ENCODE measurements at places on chromosomes 11 and 22. TPM values are rescaled to one million over a fixed set of nuclear protein-coding genes. Genes with fewer than 3 reads are reported as not detected.

OR10A2 gene
- not detected for total RNA-seq

OR51B5 gene
- total RNA-seq: not detected

KCNJ11 gene
- not detected for total RNA-seq

RFPL1 gene
- total RNA-seq: not detected

DNA sequence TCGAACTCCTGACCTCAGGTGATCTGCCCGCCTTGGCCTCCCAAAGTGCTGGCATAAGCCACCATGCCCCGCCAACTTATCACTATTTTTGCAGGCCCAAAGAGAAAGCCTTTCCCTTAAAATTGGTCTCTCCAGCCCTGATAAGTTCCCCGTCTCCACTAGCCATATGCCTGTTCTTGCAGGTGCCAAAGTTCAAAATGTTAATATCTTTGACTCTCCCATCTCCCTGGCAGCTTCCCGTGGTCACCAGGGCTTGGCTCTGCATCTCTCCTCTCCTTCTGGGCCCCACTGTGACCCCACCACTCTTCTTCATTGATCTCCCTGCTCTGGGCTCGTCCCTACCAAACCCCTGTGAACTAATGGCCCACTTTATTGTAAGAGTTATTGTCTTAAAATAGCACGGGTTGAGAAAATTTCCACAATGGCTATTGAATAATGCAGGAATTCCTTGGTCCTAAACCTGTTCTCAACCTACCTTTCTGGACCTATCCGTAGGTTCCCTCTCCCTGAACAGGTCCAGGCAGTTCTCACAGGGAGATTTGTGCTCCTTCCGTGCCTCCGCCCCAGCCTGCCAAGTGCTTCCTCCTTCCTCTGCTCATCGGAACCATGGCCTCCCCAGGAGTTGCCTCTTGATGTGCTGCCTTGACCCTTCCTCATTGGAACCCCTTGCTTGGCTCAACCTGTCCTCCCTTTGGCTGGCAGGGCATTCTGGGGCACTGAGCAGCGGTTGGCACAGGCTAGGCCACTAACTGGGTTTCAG, 147.5 kb downstream of the DSCAML1 start:
- no peak for DNase-seq

GRCh38 chr22:45290410-45290936, 5.7 kb downstream of the UPK3A start:
- DNase-seq: no peak

GRCh38 chr22:20624161-20624616, 116.8 kb downstream of the MED15 start:
- DNase-seq: no peak

- DNase-seq: no peak
These were observed 130.6 kb downstream of the ST3GAL4 start for GRCh38 chr11:126485986-126486635.

GRCh38 chr11:22416462-22416861, 78.3 kb downstream of the SLC17A6 start:
- no peak for DNase-seq

- peak; percentile 98 for DNase-seq
These were observed 344.7 kb downstream of the MN1 start for GRCh38 chr22:27456696-27457503.

DNA sequence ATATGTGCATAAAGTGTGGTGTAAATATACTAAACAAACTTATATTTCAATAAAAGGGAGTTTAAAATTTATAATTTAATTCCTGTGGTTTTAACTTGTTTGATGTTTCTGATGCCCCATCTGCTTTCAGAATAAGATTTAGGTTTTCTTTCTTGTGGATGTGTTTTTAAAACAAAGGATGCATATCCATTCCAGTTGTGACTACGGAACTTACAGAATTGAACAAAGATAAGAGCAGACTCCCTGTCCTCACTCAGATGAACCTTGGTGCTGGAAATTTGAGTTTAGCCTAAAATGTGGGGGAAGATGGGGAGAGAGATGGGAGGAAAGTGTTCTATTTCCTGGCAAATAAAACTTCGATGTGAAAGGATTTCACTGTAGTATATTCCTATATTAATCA, 2.5 kb downstream of the FJX1 start:
- DNase-seq: no peak

- DNase-seq: no peak
These were observed 252.4 kb downstream of the GRM5 start for GRCh38 chr11:88813233-88813915.

DNA sequence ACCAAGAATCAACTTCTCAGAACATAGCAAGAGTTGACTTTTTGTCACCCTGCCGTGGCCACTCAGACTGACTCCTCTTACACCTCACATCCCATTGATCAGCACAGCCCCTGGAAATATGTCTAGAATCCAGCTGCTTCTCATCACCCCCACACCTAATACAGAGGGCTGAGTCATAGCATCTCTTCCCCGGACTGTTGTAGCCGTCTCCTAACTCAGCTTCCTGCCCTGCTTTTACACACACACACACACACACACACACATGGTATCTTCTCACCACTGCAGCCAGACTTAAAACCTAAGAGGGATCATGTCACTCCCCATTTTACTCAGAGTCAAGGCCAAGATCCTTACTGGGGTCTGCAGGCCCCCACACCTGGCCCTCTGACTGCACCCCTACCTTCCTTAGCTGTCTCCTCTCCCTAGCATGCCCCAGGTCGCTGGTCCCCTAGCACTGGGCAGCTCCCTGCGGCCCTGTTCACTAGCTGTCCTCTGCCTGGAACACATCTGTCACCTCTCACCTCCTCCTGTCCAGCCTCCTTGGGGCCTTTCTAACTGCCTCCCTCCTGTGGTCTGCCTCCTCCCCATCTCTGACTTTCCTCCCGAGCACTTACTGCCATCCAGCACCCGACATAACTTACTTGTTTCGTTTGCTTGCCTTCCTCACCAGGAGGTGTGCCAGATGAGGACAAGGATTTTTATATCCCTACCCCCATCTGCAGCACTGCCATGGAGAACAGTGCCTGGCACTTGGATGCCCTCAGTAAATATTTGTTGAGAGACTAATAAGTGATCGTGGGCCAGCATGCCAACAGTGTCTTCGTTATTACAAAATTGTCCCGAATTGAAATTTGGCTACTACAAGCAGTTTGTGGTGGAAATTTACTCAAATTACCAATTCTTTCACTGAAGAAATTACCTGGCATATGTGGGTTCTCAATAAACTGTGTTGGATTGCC, 61.9 kb downstream of the BMAL1 start:
- peak; percentile 72 for DNase-seq

DNA sequence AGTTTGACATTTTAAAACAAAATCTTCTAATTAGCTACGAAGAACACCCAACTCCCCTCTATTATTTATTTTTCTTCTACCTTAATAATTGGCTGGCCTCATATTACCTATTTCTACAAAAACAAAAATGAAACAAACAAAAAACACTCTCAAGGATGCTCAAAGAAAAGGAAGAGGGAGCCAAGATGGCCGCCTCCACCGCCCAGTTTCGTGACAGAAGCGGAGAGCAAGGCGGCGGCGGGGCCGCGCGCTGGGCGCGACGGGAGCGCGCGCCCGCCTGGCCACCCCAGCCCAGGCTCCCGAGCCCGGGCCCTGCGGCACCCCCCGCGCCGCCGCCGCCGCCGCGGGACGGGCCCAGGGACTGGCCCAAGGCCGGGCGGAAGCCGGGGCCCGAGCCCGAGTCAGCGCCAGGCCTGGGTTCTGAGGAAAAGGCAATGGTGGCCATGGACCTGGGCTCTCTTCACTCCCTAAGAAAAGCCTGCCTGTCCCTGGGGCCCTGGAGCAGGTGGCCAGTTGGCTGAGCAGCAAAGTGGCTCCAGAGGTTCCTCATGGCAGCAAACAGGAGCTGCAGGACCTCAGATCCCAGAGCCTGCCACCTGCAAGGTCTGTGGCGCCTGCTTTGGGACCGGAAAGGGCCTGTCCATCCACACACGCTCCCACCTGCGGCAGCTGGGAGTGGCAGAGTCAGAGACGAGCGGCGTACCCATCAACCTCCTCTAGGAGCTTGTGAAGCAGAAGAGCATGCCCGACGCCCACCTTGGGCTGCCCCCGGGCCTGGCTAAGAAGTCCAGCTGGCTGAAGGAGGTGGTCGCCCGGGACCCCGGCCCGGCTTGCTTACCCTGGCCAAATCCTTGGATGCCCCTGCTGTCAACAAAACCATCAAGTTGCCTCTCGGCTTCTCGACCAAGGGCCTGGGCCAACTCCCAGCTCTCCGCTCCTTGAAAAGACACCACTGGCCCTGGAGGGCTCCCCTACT, 543.2 kb upstream of the CCDC179 start:
- DNase-seq: no peak

All from foreskin keratinocyte (primary cell).